ENCODE measurements at places on chromosomes 6 and 20.
A peak's percentile ranks its signal among the peaks of the same experiment; 100 is the strongest.

DNA sequence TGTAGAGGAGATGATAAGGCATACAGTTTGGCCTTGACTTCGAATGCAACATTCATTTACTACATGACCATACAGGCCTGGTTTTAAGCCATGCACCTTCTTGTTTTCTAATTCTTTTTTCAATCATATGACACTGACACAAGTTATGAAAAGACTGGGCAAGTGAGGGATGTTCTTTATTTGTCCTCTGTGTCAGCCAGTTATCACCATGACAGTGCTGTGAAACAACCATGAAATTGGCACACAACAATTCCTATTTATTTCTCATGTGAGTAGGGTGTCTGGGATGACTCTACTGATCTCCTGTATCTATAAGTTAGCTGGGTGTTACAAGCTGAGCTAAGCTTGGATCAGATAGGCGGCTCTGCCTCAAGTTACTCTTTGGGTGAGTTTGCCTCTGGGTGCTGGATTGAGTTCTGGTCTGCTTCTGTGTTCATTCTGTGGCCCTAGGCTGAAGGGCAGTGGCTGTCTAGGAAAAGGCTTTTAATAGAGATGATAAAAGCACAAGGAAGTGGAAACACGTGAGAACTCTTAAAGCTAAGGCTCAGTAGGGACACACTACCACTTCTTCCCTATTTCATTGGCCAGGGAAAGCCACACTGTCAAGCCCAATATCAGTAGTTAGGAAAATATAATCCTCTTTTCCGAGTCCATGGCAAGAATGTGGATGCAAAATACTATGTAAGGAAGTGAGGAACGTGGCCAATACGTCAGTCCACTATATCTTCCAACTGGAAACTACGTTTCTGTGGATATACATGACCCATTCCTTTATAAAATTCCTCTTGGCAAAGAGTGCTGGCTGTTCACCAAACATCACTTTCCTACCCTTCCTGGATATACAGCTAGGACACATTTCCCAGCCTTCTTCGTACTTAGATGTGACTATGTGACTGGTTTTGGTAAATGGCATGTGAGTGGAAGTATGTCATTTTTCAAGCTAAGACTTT lies 126.2 kb upstream of the RNF24 start:
- no peak for ATAC-seq

GRCh38 chr20:63314566-63315239 lies 21.7 kb downstream of the COL20A1 start:
- ATAC-seq: no peak

DNA sequence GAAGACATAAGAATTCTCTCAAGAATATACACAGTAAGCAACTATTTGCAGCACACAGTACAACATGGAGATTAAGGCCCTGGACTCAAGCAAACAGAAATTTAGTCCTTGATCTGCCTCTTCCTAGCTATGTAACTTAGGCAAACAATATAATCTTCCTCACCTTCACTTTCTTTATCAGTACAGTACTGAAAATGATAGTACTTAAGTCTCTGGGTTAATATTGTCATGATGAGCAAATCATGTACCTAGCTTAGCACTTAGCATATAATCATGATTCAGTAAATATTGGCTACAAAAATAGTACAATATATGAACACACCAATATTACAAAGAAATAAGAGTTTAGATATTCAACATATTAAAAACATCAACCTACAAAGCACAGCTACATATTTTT lies 320.5 kb downstream of the HACE1 start:
- no peak for ATAC-seq

DNA sequence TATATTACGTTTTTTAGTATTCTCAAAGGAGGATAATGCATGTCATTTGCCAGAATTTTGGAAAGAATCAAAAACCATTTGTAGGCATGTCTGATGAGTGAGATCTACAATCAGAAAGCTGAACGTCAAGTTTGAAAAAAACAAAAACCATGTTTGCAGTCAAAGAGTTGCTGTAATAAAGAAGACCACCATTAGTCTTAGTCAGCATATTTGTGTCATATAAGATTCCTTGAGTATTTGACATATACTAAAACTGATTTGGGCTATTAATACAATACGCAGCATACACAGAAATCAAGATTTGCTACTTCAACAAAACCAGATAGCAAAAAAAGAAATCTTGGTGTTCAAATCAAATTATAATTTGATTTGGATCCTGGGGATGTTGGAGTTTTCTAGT lies 247.5 kb downstream of the SAMD5 start:
- no peak for ATAC-seq

- ATAC-seq: no peak
These were observed 22.0 kb downstream of the KLHL31 start for GRCh38 chr6:53643481-53643965.

- ATAC-seq: no peak
These were observed 34.3 kb downstream of the KCNQ2 start for GRCh38 chr20:63438121-63438520.

DNA sequence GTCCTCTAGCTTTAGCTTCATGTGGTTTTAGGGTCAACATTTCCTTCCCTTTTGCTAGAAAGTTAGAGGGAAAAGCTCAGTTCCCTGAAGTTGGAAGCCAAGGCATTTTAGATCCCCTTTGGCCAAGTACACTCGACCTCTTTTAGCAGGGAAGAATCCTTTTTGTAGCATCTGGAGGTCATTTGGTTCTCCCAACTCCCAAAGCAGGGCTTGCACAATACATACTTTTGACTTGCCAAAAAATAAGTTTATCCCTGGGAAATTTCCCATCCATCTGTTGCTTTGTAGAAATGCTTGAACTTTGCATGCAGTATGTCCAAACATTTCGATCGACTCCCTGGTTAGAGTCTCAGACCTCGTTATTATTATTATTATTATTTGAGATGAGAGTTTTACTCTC lies 4.6 kb upstream of the EDEM2 start:
- ATAC-seq: no peak

DNA sequence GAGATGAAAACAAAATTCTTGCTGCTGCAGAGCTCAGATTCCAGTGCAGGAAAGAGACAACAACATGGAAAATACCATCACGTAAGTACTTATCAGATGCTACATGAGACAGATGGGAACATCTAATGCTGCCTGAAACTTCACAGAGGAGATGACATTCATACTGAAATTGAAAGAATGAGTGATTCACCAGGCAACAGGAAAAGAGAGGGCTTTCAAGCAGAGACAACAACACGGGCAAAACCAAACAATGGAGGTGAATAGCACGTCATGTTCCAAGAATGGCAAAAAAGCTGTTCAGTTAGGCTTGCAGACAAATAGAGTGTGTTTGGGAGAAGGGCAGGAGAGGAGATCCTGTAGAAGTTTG lies 39.3 kb downstream of the GTF2H5 start:
- peak; percentile 97 for ATAC-seq

GRCh38 chr6:106799031-106799894 lies 169.9 kb downstream of the QRSL1 start:
- ATAC-seq: peak; percentile 21

DNA sequence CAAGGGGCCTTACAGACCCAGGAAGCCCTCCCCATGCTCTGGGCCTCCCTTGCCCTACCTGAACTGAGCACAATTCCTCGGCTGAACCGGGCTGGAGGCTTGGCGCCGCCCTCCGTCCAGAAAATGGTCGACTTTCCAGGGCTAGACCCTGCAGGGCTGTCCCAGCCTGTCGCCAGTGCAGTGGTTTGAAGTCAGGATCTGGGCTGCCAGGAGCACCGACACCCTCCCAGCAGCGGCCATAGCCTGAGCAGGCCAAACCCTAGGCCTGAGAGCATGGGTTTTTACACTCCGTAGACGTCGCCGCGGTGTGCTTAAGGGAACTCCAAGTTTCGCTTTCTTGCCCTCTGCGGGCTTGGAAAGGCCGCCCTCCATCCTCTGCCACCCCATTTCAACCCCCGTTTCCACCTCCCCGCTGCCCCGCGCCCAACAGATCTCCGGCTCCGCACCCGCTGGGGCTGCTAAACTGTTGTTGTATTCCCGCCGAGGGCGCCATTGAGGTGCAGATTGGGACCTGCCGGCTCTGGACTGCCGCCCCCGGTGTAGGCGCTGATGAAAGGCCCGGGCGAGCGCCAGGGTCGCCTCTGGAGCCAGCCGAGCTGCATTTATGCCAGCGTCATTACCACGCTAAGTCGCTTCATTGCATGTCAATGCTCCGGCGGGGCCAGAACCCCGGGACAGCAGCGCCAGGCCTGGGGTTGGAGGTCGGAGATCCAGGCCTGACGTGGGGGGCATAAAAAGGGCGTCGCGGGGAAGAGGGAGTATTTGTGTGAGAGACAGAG lies 2.2 kb upstream of the TFAP2A start:
- no peak for ATAC-seq

- ATAC-seq: no peak
These were observed 442.3 kb downstream of the CDC5L start for GRCh38 chr6:44829836-44830235.

GRCh38 chr6:14537030-14537429 lies 419.5 kb downstream of the CD83 start:
- no peak for ATAC-seq

DNA sequence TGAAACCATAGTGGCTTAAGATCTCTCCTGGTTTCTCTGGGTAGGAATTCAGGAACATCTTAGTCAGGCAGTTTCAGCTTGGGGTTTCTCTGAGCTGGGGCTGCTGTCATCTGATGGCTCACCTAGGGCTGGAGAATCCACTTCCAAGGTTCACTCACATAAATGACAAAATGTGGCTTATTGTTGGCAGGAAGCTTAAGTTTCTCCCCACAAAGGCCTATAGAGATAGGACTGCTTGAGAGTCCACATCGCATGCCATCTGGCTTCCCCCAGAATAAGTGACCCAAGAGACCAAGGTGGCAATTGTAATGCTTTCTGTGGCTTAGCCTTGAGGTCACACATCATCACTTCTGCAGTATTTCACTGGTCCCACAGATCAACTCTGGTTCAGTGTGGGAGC lies 131.4 kb downstream of the EDN1 start:
- no peak for ATAC-seq

DNA sequence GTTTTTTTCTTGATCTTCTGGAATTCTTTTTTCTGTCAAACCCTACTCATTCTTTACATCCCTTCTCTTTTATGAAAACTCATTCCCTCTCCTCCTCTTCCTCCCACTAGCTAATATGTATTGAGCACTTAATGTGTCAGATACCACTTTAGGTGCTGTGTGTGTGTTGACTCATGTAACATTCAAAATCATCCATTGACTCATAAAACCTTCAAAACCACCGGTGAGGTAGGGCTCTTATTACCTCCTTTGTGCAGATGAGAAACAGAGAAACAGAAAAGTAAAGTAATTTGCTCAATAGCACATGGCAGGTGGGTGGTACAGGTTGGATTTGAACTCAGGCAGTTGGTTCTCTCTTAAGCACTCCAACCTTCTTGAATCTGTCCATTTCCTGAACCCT lies 136.3 kb upstream of the NEDD9 start:
- ATAC-seq: peak; percentile 77
